Stimulated activated CD4-positive, alpha-beta T cell treated with anti-CD3 and anti-CD28 coated beads, TNF-alpha, amount 100 ng/mL, for 48 hours (primary cell): ENCODE measurements at places on chromosomes 5 and 9.

DNA sequence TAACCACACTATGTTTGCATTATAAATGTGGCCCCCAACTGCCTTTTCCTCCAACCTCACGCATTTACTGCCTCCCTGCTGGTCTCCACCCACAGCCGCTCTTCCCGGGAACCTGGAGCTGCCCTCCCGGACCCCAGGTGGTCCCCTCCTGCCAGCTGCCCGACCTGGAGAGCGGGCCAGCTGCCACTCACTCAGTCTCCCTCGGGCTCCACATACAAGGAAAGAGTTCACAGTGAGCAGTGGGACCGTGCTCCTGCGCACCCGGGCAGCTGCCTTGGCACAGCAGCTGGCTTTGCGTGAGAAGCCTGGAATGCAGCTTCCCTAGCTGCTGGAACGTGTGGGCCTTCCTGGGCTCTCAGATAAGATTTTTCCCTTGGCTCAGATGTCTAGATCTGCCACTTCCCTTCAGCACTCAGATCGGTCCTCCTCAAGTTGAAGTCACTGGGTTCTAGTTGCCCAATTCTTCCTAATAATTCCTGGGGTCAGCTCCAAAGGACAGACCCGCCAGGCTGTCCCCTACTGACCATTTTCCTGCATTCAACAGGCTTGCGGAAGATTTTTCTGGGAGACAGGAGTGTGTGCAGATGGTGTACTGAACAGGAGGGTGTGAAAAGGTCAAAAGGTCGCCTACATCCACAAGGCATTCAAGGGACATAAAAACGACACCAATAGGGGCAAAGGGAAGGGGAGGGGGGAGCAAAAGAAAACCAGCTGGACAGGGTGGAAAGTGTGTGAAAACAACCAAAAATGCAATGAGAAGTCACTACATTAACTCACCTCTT is 69.1 kb downstream of the MYO10 start:
- DNase-seq: no peak

- no peak for DNase-seq
These were observed 71.4 kb downstream of the FBXO38 start for GRCh38 chr5:148455185-148455584.

DNA sequence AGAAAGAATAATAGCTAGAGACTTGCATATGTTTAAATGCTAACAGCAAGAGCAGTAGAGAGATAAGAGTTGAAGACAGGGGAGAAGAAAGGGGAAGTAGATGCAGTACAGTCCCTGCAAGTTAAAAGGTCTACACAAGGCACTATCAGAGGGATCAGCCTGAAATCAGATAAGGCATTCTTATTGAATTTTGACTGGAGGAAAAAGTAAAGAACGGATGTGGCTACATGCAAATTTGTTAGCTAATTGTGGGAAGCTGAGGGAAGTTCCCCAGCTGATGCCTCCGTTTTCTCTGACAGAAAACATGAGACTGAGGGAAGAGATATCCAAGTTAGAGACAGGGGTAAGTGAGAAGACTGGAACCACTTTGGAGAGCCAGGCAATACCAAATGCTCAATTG is 12.9 kb upstream of the RHOBTB3 start:
- DNase-seq: no peak

DNA sequence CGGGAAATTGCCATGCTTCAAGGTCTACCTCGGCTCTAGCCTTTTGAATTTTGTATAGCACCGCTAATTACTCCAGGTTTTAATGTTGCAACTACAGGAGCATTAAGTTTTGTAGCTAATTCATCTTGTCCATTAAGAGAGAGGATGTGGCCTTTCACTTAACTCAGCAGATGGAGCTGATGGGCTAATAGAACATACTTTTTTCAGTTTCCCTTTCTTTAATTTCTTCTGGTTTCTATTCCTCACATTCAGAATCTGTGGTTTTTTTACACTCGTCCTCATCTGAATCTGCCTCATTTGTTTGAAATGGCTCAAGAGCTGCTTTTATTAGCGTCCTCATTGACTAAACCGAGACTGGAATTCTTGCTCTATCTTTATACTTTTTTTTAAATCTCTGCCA is 2085.7 kb upstream of the C9orf72 start:
- no peak for DNase-seq

GRCh38 chr9:38160613-38161215 is 91.7 kb upstream of the SHB start:
- peak; percentile 53 for DNase-seq

GRCh38 chr5:140633021-140633471 is at the start of gene CD14:
Gene CD14 (minus strand): TSS chr5:140633175. CDS start chr5:140633071, 104 bp downstream.
- DNase-seq: no peak

DNA sequence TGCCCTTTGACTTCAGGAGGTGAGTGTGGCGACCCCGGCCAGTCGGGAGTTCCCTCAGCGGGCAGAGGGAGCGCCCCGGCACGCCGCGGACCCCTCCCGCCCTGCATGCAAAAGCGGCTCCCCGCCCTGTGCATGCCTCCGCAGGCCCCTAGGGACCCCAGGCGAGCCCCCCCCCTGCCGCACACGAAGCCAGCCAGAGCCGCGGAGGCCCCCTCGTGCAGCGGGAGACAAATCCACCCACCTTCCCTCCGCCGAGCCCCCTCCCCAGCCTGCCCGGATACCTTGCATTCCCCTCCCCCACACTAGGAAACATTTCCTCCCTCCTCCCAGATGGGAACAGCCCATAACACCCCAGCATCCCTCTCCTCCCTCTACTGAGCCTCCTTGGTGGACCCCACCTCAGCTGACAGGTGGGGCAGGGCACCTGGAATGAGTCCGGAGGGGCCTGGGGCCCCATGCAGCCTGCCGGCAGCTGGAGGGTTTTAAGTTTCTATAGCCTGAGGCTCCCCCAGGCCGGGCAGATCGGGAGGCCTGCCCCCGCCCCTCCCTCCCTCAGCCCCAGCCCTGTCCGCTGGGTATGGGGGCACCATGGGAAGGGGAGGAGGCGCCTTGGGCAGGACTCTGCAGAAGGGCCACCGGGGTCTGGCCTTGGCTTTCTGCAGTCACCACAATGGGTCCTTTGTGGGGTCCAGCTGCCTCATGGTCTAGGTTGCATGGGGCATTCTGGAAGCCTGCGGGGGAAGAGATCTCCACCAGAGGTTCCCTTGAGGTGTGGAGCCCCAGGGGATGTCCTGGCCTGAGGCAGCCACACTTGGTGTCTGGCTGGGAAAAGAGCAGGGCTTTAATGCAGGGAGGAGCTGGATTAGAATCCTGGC is 601 bp downstream of the ERGIC1 start:
- no peak for DNase-seq

- DNase-seq: no peak
These were observed 33.5 kb upstream of the SMU1 start for GRCh38 chr9:33109850-33110595.

DNA sequence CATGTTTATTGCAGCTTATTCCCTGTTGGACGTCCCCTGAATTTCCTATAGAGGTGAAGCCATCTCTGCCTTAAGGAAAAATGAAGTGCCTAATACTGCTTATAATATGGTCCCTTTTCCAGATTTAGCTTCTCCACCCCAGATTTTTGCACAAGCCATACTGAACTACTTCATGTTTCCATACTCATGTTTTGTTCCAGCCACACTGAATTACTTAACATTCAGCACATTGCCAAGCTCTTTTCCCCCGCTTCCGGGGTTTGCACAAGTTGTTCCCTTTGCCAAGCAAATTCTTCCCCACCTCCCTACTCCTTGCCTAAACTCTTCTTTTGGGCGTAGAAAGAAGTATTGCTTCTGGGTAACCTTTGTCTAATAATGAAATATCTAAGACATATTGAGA is 1.7 kb upstream of the CNTRL start:
- DNase-seq: no peak

DNA sequence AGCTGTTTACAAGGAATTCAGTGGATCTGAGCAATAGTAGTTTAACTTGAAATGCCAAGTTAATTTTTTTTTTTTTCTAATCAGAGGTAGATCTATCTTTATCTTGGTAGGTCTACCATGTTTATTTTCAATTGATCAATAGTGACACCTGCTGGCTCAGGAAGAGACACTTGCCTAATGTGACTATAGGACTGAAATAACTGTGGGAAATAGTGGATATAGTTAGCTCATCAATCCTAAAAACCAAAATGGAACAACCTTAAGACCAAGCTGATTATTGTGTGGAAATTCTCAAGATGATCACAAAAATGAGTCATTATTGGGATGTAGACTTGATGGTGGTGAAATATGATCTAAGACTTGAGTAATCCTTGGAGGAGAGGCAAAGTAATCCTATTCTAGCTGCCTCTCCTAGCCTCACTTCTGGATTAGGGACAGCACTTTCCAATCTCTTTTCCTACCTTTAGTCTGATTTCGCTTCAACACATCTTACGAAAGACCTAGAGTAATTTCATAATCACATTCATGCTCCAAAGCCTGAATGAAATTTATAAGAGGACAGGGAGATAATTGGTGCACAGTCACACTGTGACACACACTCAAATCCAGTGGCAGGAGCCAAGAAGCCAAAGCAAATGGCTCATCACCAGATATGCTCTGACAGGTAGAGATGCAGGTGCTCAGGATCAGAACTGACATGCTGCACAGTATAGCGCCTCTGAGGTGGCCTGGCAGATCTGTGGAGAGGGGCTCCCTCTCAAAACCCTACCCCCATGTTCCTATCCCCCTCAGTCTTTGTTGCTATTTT is 156.3 kb downstream of the HMHB1 start:
- DNase-seq: no peak

DNA sequence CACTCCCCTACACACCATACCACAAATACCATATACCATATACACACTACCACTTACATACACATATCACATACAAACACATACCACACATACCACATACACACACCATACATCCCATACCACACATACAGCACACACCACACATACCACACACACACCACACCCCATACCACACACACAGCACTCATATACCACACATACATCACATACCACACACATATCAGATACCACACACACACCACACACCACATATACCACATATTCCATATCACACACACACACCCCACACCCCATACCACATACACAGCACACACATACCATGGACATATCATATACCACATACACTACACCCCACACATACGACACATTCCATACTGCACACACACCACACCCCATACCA is 276.6 kb downstream of the GADD45G start:
- no peak for DNase-seq

DNA sequence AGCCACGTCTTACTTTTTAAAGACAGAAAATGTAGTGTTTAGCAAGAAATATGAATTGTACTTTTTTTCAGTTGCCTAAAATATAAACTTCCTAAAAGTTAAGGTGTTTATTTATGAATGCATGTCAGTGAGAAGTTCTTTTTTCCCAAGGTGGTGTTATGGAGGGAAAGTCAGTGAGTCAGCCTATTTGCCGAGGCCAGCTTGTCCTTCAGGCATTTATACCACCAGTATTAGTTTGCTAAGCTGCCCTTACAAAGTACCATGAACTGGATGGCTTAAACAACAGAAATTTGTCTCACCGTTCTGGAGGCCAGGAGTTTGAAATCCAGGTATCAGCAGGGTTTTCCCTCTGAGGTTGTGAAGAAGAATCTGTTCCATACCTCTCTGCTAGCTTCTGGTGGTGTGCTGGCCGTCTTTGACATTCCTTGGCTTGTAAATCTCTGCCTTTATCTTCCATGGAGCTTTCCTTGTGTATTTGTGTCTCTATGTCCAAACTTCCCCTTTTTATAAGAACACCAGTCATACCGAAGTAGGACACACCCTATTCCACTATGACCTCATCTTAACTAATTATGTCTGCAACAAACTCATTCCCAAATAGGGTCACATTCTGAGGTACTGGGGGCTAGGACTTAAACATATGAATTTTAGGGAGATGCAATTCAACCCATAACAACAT is 38.4 kb downstream of the PRKACG start:
- no peak for DNase-seq

GRCh38 chr5:12110629-12111028 is 206.4 kb upstream of the CTNND2 start:
- no peak for DNase-seq

DNA sequence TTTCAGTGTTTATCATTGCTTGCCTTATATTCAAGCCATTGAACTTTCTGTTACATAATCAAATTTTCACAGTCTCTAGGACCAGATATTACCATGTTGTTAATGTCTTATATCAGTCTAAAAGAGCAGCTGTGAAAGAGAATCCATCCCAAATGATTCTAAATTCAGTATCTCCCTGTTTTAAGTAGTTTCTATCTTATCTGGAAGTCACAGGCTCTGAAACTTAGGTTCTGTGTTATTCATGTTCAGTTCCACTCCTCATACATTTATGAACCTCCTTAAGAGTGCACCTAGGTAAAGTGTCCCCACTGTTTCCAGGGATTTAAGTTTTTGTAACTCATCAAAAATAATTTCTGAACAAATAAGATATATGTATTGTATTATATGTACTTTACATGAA is 9.7 kb downstream of the LYRM7 start:
- no peak for DNase-seq

DNA sequence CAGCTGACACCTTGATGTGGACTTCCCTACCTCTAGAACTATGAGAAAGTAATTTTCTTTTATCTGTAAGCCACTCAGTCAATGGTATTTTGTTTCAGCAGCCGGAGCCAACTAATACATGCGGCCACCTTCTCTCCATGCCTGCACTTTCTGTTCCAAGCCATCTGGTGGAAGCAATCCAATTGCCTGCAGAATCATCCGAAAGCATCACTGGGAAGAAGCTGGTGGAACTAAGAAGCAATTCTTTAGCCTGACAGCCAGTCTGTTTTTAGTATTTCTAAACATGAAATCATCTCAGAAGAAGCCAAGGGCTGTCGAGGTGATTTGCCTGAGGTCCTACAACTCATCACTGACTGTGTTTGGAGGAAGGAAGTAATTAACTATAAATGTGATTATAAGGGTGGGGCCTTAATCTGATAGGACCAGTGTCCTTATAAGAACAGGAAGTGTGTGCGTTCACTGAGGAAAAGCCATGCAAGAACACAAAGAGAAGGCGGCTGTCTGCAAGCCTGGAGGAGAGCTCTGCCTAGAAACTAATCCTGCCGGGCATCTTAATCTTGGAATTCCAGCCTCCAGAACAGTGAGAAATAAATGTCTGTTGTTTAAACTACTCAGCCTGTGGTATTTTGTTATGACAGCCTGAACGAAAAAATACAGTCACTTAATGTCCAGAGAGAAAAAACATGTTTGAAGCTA is 49.1 kb downstream of the NXNL2 start:
- DNase-seq: no peak

- DNase-seq: no peak
These were observed 62.6 kb downstream of the IL31RA start for GRCh38 chr5:55913466-55914413.
